Effector CD4-positive, alpha-beta T cell (primary cell): ENCODE measurements at places on chromosomes 2 and 18.

DNA sequence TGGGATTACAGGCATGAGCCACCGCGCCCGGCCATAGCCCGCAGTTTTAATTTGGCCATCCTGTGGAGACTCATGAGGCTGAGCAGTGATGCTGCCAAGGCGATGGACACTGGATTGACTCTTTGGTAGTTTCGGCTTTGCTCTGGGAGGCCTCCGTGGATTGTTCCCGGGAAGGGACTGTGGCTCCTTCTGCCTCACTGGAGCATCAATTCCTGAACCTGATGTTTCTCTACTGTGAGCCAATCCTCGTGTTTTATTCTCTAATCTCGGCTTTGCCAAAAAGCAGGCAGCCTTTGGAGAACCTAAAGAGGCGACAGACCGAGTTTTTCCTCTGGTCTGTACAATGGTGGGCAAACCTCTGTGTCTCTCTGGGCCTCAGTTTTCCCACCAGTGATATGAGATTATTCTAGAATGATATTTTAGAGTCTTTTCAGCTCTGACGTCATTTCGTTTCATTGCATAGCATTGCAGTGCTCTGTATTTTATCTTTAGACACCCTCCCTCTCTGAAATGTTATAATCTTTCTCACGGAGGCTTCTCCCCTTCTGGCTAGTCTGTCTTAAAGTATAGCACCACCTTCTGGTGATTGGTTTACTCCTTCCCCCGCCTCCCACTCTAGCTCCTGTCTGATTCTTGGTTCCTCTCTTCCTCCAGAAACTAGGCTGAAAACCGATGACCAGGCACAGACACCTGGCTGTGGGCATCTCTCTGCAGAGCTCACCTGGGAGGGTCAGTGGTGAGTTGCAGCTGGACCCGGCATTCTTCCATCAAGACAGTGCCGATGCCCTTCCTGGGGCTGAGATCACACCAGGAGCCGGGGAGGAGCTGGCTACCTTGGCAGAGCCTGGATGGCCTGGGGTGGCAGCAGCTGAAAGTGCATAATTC lies 341.3 kb downstream of the MYCN start:
- DNase-seq = no peak

DNA sequence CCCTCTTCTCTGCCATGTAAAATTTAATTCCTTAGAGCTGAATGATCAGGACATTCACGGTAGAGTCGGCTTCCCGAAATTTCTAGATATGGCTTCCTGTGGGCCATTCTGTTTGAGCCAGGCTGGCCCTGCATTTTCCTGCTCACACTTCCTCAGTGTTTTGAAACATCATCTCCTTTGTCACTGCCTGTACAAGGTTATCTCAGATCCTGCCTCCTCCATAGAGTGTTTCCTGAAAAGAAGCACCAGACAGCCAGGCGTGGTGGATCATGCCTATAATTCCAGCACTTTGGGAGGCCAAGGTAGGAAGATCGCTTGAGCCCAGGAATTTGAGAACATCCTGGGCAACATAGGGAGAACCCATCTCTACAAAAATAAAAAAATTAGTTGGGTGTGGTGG lies 43.6 kb downstream of the GRHL1 start:
- DNase-seq = no peak

DNA sequence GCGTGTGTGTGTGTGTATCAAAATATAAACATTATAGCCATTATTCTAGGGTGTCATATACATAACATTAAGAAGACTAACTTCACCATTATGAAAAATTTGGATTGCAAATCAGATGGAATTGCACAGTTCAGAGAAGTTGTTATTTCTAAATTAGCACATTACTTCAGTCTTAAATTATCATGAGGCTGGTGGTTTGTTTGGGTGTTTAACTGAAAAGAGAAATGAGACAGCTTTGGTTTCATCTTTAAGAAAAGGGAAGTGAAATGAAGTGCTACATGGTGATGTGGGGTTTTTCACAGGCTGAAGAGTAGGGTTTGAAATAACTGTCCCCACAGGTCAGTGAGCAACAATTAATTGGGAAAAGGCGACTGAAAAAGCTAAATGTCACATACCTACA lies 161.2 kb upstream of the XIRP2 start:
- DNase-seq = no peak

DNA sequence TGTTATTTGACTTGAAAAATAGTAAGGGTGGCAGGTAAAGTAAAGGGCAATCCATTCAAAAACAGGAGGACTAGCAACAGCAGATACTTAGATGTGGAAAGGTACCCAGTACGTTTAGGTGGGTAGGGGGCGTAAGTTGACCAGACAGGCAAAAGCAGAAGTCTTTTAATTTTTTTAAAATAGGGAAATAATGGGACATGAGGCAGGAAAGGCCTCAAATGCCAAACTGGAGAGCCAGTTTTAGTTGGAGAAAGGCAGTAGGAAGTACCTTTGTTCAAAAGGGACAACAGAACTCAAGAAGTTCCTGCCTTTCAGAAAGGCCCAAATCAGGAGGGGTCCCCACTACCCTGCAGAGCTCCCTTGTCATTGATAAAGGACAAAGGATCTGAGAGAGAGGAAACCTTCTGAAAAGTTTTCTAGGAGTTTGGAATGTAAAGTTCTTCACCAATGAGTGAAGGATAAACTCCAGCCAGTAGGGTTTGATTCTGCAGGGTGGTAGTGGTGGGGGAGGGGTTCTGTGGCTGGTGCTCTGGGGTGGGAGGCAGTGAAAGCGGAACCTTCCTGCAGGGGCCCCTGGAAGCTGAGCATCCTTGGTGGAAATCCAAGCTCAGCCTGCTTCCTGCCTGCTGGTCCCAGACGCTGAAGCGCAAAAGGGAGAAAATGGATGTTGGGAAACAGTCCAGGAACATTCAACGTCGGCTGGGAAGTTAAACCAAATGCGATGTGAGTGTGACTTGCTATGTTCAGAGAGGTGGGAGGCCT lies 40.1 kb downstream of the TMEM17 start:
- DNase-seq = no peak

GRCh38 chr18:3177902-3178687 lies 41.7 kb downstream of the MYOM1 start:
- no peak for DNase-seq

GRCh38 chr18:31056296-31056695 lies 13.8 kb upstream of the DSC3 start:
- DNase-seq = no peak

GRCh38 chr2:166282154-166282553 lies 93.6 kb downstream of the SCN9A start:
- DNase-seq = no peak

- DNase-seq = no peak
Measured at GRCh38 chr2:226478109-226478809, 321.4 kb downstream of the IRS1 start.

GRCh38 chr2:36461039-36461681 lies 105.6 kb downstream of the CRIM1 start:
- no peak for DNase-seq

DNA sequence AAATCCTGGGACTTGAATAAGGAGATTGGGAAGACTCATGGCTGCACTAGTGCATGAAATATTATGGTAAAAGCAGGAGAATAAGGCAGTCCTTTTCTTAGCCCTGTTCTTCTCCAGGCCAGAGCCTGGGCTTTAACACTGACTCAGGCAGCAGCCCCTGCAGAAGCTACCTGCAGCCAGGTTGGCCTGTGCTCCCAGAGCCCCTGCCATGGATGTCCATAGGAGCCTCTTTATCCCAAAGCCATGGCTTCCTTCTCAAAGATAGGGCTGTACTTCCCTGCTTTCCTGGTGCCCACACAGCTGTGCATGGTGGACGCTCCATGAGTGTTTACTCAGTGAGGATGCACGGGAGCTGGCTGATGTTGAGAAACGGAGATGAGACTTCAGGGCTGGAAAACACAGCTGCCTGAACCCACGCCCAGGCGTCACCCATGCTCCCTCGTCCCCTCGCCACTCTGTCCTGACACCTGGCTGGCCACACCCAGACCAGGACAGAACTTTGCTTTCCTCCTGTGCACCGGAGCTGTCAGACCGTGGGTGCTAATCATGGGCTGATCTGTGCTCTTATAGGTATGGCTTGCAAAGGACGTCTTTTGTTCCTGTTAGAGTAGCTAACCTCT lies 135.5 kb downstream of the GLI2 start:
- no peak for DNase-seq

DNA sequence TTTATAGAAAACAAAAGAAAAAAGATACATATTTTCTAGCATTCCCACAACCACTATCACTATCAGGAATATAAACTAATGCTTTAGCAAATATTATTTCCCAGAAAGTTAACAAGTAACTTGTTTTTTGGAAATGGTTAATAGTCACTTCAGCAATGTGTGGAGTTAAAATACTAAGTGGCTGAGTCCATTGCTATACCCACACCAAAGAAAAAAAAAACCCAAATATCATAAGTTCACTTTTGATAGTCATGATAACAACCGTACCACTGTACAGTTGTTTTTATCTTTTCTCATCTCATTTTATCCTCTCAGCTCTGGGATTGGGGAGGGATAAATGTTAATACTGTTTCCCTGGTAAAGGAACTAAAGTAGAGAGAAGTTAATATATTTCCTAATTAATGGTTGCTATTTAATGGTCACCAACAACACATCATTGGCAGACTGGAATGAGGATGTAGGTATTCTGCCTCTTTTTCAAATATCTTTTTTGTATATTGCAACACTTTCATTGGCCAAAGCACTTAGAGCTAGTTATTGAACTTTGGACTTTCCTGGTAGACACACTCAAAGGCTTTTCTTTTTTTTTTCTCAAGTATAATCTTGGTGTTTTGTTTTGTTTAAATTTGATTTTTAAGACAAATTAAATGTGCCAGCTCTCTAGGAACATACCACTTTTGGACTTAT lies 18.4 kb upstream of the KANSL1L start:
- no peak for DNase-seq

- DNase-seq = no peak
Measured at GRCh38 chr2:209901172-209901571, 101.3 kb upstream of the RPE start.

DNA sequence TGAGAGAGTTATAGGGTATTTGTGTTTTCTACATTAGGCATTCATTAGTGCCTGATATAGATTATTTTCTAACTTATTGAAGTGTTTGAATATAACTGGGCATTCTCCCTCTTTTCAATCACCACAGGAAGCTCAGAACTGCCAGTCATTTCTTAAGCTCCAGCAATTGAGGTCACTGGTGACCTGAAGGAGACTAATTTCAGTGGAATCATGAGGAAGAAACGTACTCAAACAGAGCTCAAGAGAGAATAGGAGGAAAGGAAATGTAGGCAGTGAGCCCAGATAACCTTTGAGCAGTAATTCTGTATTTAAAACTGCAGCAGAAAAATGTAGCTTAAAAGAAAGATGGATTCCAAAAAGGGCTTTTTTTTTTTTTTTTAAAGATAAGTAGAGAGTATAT lies 1035.5 kb downstream of the SOCS6 start:
- DNase-seq = no peak

DNA sequence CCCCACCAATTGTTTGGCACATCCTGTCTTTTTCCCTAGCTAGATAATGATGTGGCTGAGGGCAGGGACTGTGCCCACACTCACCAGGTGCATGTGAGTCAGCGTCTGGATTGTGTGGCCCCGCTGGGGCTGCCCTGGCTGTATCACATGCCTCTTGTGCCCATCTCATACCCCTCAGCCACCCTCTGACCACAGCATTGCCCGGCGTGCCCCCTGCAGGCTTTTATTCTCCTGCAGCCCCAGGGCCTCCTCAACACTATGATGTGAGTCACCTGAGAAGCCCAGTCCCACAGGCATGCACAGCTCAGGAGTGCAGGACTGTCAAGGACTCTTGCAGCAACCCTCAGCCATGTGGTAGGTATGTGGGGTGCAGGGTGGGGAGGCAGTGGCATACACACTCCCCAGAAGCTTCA lies 14.8 kb upstream of the STEAP3 start:
- DNase-seq = no peak

- DNase-seq = no peak
Measured at GRCh38 chr2:186751790-186752189, 57.9 kb downstream of the FAM171B start.

GRCh38 chr2:60715561-60715960 lies 40.5 kb upstream of the PAPOLG start:
- DNase-seq = no peak

GRCh38 chr2:8870441-8870840 lies 33.0 kb upstream of the KIDINS220 start:
- no peak for DNase-seq

DNA sequence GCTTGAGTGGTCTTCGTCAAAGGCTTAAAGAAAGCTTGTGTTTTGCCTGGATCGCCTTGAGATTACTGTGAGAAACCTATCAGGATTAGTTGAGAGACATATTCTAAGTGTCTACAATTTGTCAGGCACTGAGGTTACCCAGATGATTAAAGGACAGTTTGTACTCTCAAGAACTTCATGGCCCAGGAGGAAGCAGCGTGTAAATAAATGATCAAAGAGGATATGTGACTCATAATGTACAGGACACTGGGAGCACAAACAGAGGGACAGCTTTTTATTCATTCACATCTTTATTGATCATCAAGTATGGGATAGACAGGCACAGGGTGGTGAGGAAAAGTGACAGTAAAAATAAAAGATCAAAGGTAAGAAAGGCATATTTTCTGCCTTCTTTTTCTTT lies 152.6 kb upstream of the FSHR start:
- no peak for DNase-seq

- no peak for DNase-seq
Measured at GRCh38 chr18:7122376-7122775, 4.8 kb upstream of the LAMA1 start.

GRCh38 chr2:75007819-75008218 lies 49.4 kb downstream of the POLE4 start:
- no peak for DNase-seq

DNA sequence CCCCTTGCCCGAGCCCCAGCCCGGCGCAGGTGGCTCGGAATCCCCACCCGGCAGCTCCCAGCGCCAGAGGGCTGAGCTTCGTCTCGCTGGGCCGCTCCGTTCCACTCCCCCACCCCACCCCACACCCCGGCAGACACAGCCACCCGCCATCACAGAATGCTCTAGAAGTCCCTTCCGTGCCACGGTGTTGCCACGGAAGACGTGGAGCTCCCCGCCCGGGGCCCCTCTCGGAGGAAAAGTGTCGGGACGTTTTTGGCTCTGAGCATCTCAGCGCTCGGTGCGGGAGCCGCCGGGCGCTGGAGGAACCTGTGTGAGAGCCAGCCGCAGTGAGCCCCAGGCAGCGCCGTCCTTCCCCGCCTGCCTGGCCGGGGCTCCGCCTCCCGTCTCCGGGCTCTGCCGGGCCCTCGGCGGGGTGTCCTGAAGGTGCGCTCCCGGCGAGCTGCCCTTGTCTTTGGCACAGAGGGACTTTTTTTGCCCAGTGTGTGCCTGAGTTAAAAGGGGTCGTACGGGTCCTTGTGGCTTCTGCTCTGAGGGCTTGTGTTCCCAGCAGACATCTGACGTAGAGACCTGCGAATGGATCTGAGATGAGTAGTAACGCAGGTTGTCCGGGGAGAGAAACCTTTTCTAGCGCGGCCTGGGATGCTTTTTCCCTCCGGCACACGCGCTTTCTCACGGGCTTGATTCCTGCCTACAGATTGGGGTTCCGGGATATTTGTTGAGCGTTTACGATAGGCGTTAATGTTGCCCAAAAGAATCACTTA lies 1.8 kb downstream of the ZCCHC2 start:
- DNase-seq = peak; percentile 54

DNA sequence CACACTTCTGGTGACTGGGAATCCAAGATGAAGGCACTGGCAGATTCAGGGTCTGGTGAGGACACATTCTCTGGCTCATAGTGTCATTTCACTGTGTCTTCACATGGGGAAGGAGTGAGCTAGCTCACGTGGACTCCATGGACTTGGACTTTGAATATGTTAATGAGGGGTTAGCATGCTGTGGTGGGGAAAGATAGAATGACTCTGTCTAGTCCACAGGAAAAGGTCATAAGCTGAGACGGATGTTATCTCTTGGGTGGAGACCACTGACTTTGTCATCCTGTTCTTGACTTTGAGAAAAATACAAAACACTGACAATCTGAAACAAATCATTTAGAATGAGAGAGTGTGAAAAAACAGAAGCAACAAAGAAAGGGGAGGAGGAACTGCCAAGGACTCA lies 145.9 kb downstream of the PIK3C3 start:
- DNase-seq = no peak
